ENCODE measurements at places on chromosomes 7 and 10.

GRCh38 chr10:132393695-132394181, 3.3 kb upstream of the PWWP2B start:
- no peak for DNase-seq

GRCh38 chr10:99937630-99938029, 72.1 kb downstream of the DNMBP start:
- no peak for DNase-seq

DNA sequence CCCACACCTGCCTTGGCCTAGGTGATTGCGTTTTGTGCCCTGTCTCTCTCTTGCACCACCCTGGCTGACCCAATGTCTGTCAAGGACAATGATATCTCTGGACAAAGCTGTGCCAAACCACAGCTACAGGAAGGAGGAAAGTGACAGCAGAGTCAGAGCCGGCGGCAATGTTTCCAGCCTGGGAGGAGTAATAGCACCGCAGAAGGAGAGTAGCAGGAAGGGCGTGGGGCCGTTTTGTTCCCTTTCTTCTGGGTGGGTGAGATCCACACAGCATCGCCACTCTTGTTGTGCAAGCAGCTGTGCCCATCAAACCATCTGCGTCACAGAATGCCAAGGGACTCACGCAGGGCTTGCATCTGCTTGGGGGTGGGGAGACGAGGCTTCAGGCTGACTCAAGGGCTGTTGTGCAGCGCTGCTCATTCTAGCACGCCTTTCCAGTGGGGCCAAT, 341.6 kb upstream of the AUTS2 start:
- no peak for DNase-seq

- DNase-seq = no peak
Measured at GRCh38 chr7:50178166-50178565, 85.1 kb upstream of the ZPBP start.

GRCh38 chr10:66218981-66219587, 706.8 kb upstream of the LRRTM3 start:
- no peak for DNase-seq

DNA sequence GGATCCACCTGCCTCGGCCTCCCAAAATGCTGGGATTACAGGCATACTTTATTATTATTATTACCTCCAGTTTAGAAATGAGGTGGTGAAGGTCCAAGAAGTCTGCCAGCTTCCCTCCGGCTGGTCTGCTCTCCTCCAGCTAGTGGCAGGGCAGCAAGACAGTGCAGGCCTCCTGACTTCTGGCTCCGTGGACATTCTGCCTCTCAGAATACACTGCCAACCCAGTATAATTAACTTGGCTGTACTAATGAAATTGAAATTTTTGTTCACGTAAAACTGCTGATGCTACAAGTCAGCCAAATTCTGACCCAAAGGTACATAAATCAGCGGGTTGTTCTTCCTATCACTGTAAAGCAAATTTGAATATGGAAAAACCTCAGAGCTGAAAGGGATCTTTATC, 7.6 kb upstream of the PDE1C start:
- DNase-seq = no peak

DNA sequence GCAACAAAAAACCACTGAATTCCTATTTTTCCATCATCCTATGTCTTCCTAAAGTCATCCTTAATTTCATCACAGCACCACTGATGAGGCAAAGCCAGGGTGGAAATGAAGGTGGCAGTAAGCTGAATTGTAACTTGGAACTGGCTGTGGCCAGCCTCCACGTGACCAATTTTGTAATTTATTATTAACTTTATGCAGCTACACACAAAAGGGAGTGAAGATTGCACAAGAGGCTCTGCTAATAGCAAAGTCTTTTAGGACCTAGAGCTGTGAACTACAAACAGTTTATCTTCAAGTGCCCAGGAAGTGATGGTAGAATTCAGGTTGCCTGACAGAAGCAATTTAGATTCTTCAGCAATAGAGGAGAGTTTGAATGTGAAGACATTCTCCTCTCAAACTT, 176.4 kb downstream of the CCDC71L start:
- no peak for DNase-seq

DNA sequence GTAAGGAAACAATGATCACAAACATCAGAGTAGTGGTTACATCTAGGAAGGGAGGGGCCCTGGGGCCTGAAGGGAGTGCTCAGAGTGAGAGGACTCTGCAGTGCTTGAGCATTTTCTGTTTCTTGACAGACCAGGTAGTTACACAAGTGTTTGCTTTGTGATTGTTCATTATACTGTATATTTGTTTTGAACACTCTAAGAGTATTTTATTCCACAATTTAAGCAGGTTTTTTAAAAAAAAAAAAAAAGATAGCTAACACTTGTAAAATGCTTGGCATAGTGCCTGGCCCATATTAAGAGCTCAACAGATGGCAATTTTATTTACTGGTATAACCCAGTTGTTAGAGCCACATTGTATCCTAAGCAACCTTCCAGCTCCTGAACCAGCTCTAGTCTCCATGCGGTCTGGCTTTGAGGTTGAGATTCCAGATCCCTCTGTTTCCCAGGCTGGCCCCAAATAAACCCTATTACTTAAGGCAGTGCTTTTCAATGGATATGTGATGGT, 20.1 kb upstream of the ATXN7L1 start:
- DNase-seq = no peak

- DNase-seq = no peak
Measured at GRCh38 chr7:28052933-28053332, 127.7 kb downstream of the JAZF1 start.

DNA sequence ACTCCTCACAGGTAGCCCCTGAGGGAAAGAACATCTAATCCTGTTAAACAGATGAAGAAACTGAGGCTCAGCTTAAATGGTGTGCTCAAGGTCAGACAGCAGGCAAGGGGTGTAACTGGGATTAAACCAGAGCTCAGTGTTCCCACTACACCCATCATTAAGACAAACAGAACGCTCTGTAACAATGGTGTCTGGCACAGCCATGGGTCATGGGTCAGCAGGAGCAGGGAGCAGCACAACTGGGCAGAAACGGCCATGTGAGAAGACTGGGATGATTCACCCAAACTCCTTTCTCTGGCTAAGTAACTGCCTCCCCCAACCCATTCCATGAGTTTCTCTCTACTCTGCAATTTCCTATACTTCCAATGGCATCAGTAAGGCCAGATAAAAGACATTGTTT, 85.5 kb upstream of the PDE1C start:
- no peak for DNase-seq

GRCh38 chr10:124279882-124280281, 138.8 kb downstream of the OAT start:
- DNase-seq = no peak

- DNase-seq = peak; percentile 54
Measured at GRCh38 chr7:130894146-130894908, 160.3 kb upstream of the KLF14 start.

GRCh38 chr10:3906511-3907111, 121.6 kb upstream of the KLF6 start:
- DNase-seq = no peak

DNA sequence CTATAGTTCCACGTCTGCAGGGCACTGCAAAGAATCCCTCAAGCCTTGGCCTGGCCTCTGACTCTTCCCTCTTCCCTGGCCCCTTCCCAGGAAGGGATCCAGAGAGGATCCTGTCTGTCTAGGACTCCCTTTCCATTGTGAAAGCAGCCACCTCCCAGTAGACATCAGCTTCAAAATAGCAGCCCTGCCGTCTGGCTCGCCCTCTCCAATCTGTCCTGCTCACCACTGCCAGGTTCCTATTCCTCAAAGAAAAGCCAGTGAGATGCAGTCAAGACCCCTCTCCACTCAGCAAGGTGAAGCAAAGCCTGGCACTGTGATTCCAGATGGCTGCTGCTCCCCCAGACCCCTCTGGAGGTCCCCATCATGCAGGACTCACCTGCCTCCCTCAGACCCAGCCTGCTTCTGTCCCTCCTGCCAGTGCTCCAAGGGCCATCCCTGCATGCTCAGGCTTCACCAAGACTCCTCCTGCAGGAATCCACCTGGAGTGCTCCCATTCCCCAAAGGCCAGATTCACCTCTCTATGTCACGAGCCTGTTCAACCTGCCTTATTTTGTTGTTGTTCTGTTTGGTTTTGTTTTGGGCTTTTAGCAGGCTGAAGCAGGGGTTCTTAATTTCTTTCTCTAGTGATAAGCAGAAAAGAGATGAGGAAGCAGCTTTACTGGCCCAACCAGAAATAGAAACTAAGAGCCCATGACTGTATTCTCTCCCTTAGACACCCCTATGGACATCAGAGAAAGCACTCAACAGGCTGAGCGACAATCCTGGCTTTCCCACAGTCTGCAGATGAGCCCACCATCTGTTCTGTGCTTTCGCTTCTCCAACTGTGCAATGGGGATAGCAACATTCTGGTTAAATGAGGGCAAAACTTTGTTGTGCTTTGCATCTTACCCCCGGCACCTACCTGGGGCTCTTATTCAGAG, 305.1 kb downstream of the GRID1 start:
- no peak for DNase-seq

- no peak for DNase-seq
Measured at GRCh38 chr10:75136346-75136745, 24.9 kb downstream of the SAMD8 start.

DNA sequence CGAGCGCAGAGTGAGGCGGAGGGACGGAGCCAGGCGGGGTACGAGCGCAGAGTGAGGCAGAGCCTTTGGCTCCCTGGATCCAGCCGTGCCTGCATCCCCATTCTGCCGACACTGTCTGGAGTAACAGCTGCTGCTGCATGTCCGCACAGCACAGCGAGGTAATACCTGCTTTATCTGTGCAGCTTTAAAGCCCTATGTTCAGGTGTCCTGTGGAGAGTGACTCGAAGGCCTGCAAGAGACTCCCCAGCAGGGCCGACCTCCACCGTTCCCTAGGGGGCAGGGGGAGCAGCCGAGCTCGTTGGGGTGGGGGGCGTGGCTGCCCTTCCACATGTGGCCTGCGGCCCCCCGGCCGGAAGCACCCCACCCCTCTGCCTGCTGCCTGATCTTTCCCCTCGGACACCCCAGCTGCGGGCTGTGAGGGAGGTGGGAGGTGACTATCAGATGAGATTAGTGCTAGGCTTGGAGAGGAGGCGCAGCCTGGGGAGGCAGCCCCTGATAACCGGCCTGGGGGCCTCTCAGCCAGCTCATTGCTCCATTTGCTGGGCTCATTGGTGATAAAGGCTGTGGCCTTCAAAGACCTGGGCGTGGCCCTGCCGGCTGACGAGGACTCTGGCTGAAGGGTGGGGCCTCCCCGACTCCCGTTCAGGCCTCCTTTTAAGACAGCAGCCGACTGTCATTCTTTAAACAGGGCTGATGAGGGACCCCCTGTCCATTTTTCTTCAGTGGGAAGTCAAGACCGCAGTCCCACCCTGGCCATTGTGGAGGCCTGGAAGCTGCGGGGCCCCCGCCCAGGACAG, 8.0 kb downstream of the VENTX start:
- no peak for DNase-seq

- no peak for DNase-seq
Measured at GRCh38 chr7:90900628-90901356, 304.7 kb downstream of the CDK14 start.

- DNase-seq = no peak
Measured at GRCh38 chr7:17027143-17027788, 145.5 kb upstream of the AGR3 start.

DNA sequence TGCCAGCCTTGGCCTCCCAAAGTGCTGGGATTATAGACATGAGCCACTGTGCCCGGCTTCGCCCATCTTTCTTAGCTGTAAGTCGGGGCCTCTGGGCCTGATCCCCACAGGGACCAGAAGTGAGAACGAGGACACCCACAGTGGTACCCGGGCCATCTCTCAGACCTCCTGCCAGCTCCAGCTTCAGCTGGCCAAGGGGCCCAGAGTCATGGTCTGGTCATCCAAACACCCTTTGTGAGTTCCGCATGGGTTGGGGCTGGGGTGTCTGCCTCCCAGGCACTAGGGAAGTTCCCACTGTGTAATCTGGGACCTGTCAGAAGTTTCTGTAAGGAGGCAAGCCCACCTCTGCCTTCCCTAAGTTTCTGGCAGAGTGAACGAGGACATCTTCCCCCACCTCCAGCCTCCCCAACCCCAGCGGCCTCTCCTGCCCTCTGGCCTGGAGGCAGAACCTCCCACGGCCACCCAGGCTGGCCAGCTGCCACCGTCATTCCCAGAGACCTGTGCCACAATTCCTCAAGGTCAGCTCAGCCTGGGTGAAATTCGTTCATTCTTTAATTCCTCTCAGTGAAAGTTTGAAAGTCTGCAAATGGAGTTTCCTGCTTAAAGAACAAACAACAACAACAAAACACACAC, 19.5 kb upstream of the FOXL3 start:
- DNase-seq = no peak

GRCh38 chr7:71389976-71390375, 258.0 kb downstream of the GALNT17 start:
- no peak for DNase-seq

DNA sequence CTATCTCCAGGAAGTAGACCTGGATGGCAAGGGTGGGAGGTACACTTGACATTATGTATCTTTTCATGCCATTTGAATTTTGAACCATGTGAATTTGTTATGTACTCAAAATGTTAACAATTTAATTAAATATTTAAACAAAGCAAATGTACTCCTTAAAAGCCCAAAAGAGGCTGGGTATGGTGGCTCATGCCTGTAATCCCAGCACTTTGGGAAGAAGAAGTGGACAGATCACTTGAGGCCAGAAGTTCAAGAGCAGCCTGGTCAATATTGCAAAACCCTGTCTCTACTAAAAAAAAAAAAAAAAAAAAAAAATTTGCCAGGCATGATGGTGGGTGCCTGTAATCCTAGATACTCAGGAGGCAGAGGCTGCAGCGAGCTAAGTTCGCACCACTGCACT, 136.9 kb upstream of the ASAH2 start:
- no peak for DNase-seq

DNA sequence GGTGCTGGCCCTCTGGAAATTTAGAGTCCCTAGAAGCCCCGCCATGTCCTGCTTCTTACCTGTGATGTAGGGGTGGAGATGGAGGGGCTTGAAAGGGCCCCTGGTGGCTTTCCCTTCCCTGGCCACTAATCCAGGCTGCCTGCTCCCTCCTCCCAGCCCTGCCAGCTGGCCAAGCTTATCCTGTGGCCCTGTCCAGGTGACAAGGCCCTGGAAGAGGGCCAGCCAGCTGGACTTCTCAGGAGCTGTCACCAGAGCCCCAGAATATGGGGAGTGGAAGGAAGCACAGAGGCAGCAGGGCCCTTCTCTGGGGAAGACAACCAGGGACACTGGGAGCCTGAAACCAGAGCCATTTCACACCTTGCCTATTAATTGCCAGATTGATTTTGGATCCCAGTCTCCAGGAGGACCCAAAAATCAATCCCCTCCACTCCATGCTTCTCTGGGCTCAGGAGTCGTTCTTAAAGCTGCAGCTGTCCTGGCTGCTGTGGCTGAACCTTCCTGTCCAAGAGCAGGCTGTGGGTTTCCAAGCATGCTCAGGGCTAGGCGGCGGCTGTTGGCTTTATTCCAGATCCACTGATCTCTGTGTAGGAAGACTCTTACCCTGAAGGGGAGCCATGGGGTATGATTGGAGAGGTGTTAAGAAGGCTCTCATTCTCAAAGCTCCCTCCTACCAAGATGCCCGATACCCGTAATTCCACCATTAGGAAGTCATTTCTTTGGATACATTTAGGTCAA, 52.6 kb upstream of the PCBD1 start:
- no peak for DNase-seq

- no peak for DNase-seq
Measured at GRCh38 chr7:44279286-44279685, 46.1 kb downstream of the CAMK2B start.

GRCh38 chr7:44489955-44490350, 505 bp downstream of the NUDCD3 start:
- DNase-seq = no peak
